ENCODE measurements at places on chromosomes 7 and 10. TPM values are rescaled to one million over a fixed set of nuclear protein-coding genes. Genes with fewer than 3 reads are reported as not detected.

DNA sequence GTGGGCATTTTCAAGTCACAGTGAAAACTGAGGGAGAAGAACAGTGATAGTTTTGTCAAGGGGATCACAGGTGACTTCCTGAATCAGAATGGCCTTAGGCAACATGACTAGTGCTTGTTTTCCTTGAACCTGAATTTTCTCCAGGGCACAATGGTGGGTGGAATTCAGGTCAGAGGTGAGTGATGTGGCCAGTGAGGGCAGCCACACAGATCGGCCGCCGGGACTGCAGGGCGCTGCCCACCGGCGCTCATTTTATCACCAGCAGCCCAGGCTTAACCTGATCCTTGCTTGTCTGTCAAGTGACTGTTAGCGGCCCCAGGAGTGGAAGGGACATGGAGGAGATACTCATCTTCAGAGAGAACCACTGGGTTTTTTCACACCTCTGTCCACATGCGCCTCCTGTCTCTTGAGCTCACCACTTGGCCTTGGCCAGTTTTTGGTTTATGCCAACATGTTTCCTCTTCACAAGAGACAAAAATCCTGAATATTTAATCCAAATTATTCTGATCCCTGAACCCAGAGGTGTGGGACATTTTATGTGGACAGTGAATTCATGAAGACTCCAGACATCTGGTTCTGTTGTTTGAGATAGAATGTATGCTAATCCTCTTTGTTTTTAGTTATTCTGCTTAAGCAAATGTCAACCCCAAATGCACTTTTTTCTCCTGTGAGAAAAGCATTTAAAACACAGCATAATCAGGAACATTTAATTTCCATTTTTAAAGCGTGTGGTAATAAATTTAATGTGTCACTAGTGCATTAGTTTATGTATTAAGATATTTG, 108.7 kb downstream of the DOCK1 start:
- no peaks in the 10 kb centered on the region for H3K4me1 ChIP-seq
- H3K36me3 ChIP-seq: no peaks in the 10 kb centered on the region
- no peak for ATAC-seq

GRCh38 chr10:132883391-132883881, 58.9 kb downstream of the CFAP46 start:
- H3K27me3 ChIP-seq: peaks cover 56% of the 10 kb centered on the region
- no peak overlapping the region for H3K4me3 ChIP-seq

DNA sequence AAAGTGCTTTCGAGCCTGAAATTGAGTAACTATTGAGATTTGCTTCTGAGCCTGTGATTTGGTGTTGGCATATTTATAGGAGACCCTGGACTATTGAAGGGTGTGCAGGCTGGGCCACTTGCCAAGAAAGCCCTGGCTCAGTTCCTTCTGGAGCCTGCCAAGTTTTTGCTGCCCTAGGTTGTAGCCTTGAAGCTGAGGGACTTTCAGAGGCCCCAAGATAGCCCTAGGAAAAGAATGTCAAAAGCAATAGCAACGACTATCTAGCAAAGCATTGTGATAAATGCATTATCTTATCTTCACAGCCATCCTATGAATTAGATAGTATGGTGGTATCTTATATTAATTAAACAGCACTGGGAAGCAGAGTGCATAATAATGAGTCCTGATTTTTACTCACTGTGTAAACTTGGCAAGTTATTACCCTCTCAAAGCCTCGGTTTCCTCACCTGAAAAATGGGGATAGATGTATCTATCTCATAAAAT, 473.7 kb upstream of the PODXL start:
- H3K36me3 ChIP-seq: no peaks in the 10 kb centered on the region
- peak overlapping the region; percentile 33 for H3K27ac ChIP-seq
- H3K4me1 ChIP-seq: no peaks in the 10 kb centered on the region
- no peak overlapping the region for H3K4me3 ChIP-seq

DNA sequence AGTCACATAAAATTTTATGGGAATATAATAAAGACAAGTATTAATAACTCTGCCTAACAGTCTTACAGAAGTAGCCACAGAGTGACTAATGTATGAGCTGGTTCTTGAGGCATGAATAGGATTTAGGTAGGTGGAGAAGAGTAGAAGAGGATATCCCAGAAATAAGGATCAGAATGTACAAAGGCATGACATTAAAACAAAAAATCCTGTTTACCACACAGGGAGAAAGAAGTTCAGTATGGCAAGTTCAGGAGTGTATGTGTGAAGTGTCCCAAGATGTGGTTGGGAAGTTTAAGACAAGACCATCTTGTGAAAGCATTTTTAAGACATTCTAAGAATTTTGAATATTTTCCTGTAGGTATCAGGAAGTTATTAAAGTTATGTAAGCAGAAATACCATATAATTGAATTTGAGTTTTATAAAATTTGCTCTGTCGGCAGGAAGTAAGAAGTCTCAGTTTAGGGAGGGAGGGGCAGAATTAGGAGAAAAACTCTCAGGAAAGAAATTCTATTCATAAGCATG, 64.7 kb upstream of the CAV2 start:
- H3K27ac ChIP-seq: no peak overlapping the region
- H3K36me3 ChIP-seq: no peaks in the 10 kb centered on the region
- H3K4me1 ChIP-seq: no peaks in the 10 kb centered on the region
- peak; percentile 44 for ATAC-seq
- no peaks in the 10 kb centered on the region for H3K27me3 ChIP-seq

- H3K27ac ChIP-seq: peak overlapping the region; percentile 40
- H3K36me3 ChIP-seq: no peaks in the 10 kb centered on the region
- peaks cover 13% of the 10 kb centered on the region for H3K4me1 ChIP-seq
- H3K27me3 ChIP-seq: no peaks in the 10 kb centered on the region
- peak overlapping the region; percentile 23 for H3K4me3 ChIP-seq
Measured at GRCh38 chr10:72260976-72261783, 12.5 kb upstream of the DDIT4 start.

DNA sequence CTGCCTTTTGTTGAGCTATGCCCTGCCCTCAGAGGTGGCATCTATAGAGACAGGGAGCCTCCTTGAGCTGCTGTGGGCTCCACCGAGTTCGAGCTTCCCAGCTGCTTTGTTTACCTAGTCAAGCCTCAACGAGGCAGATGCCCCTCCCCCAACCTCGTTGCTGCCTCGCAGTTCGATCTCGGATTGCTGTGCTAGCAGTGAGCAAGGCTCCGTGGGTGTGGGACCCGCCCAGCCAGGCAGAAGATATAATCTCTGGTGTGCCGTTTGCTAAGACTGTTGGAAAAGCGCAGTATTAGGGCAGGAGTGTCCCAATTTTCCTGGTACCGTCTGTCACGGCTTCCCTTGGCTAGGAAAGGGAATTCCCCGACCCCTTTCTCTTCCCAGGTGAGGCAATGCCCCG, 88.4 kb upstream of the CDK6 start:
- H3K4me1 ChIP-seq: no peaks in the 10 kb centered on the region
- no peak overlapping the region for H3K4me3 ChIP-seq
- no peaks in the 10 kb centered on the region for H3K36me3 ChIP-seq
- no peak overlapping the region for H3K27ac ChIP-seq
- no peak for ATAC-seq

DNA sequence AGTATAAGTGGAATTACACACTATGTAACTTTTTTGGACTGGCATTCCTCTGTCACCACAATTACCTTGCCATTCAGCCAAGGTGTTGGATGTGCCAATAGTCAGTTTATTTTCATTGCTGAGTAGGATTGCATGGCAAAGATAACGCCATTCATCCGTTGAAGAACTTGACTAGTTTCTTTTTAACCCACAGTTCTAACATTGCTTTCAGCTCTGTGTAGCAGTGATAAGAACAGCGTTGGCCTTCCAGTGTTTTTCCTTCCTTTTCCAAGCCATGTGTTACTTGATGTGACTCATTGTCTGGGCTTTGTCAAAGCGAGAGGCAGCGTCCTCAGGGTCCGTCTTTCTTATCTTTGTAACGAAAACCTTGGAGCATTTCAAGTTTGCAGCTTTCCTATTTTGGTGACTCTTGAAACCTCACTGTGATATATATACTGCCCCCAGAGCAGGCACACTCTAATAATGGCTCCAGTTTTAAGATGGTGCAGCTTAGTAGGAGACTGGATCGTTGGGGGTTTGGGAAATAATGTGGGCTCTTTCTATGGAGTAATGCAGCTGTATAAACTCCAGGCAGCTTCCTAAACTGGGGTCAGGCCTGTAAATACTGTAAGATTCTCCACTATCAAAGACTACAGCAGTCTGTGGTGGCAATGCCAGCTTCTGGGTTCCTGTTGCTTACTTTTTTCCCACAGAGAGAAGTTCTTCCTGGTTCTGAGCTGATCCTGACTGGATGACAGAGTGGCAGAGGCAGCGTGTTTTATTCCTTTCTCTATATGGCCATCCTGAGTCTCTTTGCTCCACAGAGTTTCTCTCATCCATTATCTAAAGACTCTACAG, 41.7 kb downstream of the AKR1E2 start:
- H3K4me3 ChIP-seq: no peak overlapping the region
- no peaks in the 10 kb centered on the region for H3K27me3 ChIP-seq
- H3K4me1 ChIP-seq: no peaks in the 10 kb centered on the region
- ATAC-seq: no peak

GRCh38 chr7:74092321-74092963, 8.8 kb downstream of the LIMK1 start:
- ATAC-seq: peak; percentile 9
- peak overlapping the region; percentile 53 for H3K4me3 ChIP-seq
- no peaks in the 10 kb centered on the region for H3K4me1 ChIP-seq
- peak overlapping the region; percentile 71 for H3K27ac ChIP-seq

DNA sequence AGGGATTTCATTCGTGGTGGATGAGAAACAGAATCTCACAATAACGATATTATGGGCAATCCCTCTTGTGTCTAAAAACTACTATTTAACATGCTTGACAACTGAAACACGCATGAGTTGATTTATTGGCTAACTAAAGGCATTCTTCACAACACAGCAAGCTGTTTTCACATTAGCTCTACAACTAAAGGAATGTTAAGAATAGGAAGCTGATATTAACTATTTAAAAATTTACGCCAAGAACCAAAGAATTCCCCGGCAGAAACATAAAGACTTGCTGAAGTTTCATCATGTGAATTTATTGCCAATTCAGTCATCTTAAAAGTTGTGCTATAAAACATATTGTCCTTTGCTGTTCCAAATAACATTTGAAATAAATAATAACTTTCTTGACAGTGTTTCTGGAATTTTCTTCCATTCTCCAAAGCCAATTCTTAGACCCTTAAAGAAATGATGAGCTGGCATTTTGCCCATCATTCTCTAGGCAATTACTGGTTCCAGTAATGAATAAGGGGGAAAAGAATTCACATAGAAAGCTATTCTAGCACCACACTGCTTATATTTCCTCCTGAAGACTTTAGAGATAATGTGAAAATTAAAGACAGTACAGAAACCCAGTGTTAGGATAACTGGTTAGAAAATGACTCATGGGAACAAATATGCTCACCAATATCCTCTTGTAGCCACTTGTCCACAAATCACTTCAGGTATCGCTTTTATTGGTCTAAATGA, 233.1 kb downstream of the PARD3 start:
- ATAC-seq: no peak
- H3K4me3 ChIP-seq: no peak overlapping the region
- peaks cover 7% of the 10 kb centered on the region for H3K4me1 ChIP-seq
- no peaks in the 10 kb centered on the region for H3K36me3 ChIP-seq

DNA sequence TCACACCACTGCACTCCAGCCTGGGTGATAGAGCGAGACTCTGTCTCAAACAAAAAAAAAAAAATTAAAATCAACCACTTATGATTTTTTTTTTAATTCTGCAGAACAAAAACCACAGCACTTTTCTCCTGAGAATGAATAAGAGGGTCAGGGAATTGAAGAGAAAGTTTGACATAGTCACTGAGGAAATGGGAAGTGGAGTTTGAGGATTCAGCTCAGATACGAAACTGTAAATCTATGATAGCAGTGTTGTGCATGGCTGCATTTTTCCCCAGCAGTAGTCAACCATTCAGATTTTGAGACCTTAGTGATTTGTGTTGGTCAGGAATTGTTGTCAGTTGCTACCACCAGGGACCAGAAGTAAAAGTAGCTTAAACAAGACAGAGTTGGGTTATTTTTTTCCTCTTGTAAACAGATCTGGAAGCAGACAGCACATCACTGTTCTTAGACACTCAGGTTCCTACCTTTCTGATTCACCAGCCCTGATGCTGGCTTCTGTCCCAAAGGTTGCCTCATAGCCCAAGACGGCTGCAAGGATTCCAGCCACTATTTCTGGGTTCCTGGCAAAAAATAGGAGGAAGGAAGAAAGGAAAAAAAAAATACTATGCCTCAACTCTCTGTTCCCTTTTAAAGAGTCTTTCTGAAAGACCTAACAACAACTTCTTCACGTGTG, 20.1 kb downstream of the PILRA start:
- no peak for ATAC-seq
- no peak overlapping the region for H3K27ac ChIP-seq
- H3K27me3 ChIP-seq: peaks cover 5% of the 10 kb centered on the region

DNA sequence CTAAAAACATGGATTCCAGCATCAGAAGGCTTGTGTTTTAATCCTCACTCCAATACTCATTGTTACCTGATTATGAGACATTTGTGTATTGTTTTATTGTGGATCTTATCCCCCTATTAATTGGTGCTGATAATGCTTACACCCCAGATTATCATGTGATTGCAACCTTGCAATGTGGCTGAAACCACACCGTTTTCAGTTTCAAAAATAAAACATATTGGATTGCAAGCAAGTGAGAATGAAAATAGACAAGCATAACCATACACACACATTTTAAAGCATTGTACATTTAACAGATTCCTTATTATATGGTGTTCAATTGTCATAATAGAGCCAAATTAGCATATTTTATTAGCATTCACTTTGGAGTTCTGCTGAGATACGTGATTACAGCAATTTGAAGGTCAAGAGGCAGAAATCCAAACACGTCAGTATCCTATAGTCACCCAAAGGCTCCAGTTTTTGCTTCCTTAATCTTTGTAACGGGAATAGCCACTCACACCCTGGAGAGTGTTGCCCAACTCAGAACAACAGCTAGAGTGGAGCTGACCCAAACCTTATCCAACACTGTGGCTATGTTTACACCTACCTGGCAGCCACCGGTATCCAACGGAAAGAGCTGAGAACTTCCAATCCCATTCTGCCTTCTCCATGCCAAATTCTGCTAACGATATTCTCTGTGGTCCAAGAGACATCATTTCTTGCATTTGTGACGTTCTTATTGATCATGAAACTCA, 317.1 kb upstream of the KLF6 start:
- H3K27ac ChIP-seq: no peak overlapping the region
- H3K4me1 ChIP-seq: no peaks in the 10 kb centered on the region
- no peak for ATAC-seq
- no peak overlapping the region for H3K4me3 ChIP-seq

- no peaks in the 10 kb centered on the region for H3K4me1 ChIP-seq
- no peak overlapping the region for H3K4me3 ChIP-seq
- H3K27ac ChIP-seq: no peak overlapping the region
Measured at GRCh38 chr10:24871011-24871935, 81.1 kb downstream of the PRTFDC1 start.

GRCh38 chr7:130329681-130330080, 14.9 kb upstream of the CPA5 start:
- H3K27me3 ChIP-seq: no peaks in the 10 kb centered on the region
- ATAC-seq: no peak
- no peaks in the 10 kb centered on the region for H3K36me3 ChIP-seq
- H3K4me3 ChIP-seq: no peak overlapping the region

- H3K27ac ChIP-seq: no peak overlapping the region
- no peaks in the 10 kb centered on the region for H3K36me3 ChIP-seq
- ATAC-seq: no peak
- H3K4me1 ChIP-seq: no peaks in the 10 kb centered on the region
- no peak overlapping the region for H3K4me3 ChIP-seq
Measured at GRCh38 chr10:126917375-126917774, 12.1 kb downstream of the DOCK1 start.

Gene BMPER
- 1.7 TPM for total RNA-seq

Gene SPDYE11
- total RNA-seq: not detected

Gene C7orf57
- total RNA-seq: not detected

Gene HBP1
- 57.1 TPM for total RNA-seq

Gene FAM25G
- not detected for total RNA-seq

Gene GFRA1
- total RNA-seq: 62.5 TPM

Gene PON3
- total RNA-seq: 2.3 TPM

Gene GIMAP1
- total RNA-seq: 8.2 TPM

Gene BTRC
- total RNA-seq: 9.0 TPM

Gene ACBD7
- total RNA-seq: not detected

Gene PPIF
- 16.5 TPM for total RNA-seq

All from gastroesophageal sphincter (tissue), 4 donors.